ENCODE measurements at places on chromosomes 12 and 14.
A peak's percentile ranks its signal among the peaks of the same experiment; 100 is the strongest.

DNA sequence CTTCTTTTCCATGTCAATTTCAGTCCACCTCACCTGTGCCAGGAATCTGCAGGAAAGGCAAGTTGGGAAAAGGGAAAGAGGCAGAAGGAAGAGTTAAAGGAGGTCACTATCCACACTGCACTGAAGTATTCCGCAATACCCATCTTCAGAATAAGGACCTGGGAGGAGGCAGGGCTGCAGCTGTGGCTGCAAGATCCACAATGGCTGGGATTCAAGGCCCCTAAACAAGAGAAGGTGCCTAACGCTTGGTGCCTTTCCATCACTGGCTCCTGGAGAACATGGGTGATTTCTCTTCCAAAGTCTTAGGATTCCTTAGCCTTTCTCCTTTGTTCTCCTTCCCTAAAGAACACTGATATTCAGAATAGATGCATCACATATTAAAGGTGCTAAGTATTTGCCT, 204.0 kb downstream of the GRIN2B start:
- no peak for DNase-seq

GRCh38 chr12:80232837-80233236, 133.5 kb downstream of the OTOGL start:
- no peak for DNase-seq

- peak; percentile 82 for DNase-seq
Measured at GRCh38 chr14:105999361-106000028, 473.1 kb downstream of the TMEM121 start.

DNA sequence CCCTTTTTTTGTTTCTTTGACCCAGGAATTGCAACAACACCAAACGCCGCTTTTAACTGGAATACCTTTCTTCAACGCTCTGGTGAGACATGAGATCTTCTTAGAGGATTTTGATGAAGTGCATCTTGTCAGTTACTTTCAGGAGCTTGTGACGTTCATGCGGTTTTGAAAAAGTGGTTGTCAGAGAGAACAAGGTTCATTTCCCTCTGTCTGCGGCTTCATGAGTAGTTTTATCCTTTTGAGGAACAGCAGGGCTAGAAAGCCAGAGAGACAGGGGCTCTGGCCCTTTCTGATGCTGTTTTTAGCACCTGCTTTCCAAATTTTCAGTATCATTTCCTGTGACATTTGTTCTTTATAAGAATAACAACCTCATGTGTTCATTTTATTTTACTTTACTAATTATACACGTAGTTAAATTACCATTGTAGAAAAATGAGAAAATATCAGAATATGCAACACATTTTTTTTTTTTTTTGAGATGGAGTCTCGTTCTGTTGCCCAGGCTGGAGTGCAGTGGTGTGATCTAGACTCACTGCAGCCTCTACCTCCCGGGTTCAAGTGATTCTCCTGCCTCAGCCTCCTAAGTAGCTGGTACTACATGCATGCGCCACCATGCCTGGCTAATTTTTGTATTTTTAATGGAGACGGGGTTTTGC, 61.8 kb downstream of the GLT1D1 start:
- no peak for DNase-seq

DNA sequence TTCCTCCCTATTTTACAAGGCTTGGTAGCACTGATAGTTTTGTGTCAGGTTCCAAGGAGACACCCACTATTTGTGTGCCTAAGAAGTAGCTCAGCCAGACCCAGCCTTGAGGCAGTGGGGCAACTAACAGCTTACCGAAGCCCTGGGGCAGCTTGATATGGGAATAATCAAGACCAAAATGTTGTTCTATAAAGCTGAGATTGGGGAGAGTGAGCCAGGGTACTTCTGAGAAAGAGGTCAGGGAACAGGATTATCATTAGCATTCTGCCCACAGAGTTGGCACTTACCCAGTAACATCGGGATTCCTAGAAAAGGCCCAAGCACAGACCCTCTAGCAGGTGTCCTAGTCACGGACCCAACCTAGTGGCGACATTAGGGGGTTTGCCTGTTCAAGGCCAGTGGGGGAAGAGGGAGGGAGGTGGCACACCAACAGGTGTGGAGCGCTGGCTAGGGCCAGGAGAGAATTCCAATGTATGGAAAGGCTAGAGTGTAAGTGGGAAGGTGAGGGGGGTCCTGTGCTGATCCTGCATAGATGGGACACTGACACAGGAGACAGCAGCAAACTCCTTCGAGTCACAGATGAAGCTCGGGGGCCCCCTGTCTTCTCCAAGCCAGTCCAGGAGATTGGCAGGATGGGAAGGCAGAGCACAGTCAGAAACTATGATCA, 4.9 kb downstream of the PPP1R3E start:
- DNase-seq = no peak

GRCh38 chr14:42527141-42527540, 920.5 kb downstream of the LRFN5 start:
- no peak for DNase-seq

- DNase-seq = no peak
Measured at GRCh38 chr14:77140359-77141213, 1.0 kb downstream of the ZDHHC22 start.

GRCh38 chr12:89980236-89980635, 271.6 kb upstream of the ATP2B1 start:
- no peak for DNase-seq

DNA sequence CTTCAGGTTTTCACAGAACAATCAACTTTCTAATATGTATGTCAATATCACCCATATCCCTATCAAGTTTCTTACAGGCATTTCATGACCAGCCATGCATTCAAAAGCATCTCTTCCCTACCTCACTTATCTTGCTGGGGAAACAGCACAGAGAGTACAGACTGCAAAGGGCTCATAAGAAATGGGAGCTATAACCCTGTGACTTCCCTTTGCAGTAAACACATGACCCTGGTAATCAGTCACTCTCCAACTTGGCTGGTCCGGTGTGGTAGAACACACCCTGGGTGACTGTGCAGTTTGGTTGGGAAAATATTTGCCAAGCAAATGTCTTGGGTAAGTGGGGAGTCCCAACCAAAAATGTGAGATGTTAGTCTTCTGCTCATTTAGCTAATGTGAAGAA, 49.4 kb upstream of the TMCC3 start:
- DNase-seq = no peak

DNA sequence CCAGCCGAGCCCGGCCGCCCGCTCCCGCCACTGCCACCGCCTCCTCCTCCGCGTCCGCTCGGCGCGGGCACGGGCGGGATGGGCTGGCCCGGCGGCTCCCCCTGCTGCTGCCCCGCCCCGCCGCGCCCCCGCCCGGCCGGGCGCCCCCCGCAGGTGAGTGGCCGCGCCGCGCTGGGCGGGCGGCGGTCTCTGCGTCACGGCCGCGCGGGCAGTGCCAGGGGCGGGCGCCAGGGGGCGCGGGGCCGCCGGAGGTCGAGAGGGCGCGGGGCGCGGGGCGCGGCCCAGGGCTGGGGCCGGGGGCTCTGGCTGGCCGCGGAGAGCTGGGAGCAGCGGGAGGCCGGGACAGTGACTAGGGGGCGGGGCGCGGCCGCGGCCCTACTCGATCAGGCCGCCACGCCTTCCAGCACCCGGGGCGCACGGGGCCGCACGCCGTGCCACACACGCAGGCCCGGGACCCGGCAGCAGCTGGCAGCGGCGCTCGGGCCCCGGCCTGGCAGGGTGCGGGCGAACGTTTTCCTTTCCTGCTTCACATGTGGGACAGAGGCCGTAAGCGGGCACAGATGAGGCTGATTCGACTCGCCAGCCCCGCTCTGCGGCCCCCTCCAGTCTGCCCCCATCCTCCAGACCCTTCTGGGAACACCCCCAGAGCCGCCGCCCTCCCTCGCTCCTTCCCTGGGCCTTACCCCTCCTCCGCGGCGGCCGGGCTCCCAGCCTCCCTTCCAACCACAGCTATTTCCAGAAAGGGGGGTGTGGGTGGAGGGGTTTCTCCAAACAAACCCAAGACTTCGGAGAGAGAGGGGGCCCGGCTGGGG, 2.4 kb upstream of the TNS2 start:
- DNase-seq = peak; percentile 62
